ENCODE measurements at places on chromosomes 11 and 22.

- DNase-seq, result no peak
These were observed 21.1 kb downstream of the B3GAT1 start for GRCh38 chr11:134390706-134391569.

DNA sequence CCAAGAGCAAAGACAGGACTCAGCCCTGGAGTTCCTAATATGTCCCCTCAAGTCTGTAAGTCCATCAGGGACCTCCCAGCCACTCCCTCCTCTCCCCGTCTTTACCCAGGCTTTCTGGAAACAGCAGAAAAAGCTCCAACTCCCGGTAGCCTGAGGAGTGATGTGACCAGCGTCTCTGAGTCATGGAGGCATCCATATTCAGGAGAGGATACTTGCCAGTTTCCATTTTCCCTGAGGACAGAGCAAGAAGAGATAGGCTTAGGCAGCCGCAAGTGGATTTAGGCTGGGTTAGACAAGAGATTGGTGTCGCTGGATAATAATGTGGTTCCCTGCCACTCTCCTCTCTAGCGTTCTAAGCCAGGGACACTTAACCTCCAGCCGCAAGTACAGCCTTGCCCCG, 206.6 kb downstream of the GRIK4 start:
- no peak for DNase-seq

GRCh38 chr11:1308743-1309497, 512 bp downstream of the TOLLIP start:
- no peak for DNase-seq

GRCh38 chr22:38870312-38870741, 1.7 kb downstream of the CBX6 start:
- peak; percentile 65 for DNase-seq

DNA sequence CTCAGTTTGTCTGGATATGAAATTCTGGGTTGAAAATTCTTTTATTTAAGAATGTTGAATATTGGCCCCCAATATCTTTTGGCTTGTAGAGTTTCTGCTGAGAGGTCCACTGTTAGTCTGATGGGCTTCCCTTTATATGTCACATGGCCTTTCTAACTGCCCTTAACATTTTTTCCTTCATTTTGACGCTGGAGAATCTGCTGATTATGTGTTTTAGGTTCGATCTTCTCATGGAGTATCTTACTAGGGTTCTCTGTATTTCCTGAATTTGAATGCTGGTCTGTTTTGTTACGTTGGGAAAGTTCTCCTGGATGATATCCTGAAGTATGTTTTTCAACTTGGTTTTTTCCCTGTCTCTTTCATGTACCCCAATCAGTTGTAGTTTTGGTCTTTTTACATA, 22.8 kb downstream of the OR52A5 start:
- DNase-seq, result no peak

DNA sequence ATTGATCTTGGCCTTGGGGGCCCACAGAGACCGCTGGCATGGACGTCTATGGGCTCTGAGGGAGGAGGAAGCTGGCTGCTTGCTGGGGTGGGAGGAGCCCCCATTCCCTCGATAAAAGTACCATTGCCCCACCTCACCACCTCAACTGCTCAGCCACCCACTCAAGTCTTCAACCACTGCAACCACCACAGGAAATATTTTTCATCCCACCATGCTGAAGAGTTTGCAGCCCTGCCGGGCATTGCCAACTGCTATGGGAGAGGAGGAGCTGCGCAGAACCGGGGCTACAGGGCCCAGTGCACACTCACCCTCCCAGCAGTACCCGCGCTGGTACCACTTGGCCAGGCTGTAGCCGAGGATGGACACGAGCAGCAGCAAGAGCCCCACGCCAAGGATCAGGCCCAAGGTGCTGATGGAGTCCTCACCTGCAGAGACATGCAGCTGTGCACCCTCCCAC, 29.2 kb downstream of the IL10RA start:
- DNase-seq, result no peak

- no peak for DNase-seq
These were observed 156.8 kb downstream of the C11orf91 start for GRCh38 chr11:33543823-33544222.

GRCh38 chr11:26953770-26954392, 40.0 kb upstream of the FIBIN start:
- DNase-seq, result no peak

DNA sequence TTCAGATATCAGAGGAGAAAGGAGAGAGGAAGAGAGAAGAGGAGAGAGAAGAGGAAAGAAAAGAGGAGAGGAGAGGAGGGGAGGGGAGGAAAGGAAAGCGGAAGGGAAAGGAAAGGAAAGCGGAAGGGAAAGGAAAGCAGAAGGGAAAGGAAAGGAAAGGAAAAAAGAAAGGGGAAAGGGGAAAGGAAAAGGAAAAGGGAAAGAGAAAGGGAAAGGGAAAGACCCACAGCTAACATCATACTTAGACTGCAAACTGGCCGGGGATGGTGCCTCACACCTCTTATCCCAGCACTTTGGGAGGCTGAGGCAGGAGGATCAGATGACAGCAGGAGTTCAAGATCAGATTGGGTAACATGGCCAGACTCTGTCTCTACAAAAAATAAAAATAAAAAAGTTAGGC, 11.4 kb downstream of the CHEK2 start:
- no peak for DNase-seq

DNA sequence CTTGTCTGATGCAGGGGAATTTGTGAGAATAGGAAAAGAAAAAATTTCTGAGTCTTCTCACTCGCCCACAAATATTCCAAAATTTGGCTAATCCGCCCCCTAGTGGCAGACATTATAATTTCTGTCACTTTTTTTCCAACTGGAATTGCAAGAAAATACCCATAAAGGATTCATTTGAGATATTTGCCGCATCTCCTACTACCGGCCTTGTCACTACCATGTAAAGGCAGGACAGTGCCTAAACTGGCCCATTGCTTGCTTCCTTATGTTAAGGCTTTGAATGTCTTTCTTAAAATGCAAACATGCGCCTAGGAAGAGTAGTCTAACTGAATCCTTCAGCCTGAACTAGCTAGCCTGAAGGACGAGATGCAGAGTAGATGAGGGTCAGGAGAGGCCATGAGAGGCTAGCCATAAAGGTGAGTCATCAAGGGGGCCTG, 9.3 kb upstream of the CEP295 start:
- DNase-seq, result no peak

- no peak for DNase-seq
These were observed 86.0 kb downstream of the RRM1 start for GRCh38 chr11:4180441-4181183.

DNA sequence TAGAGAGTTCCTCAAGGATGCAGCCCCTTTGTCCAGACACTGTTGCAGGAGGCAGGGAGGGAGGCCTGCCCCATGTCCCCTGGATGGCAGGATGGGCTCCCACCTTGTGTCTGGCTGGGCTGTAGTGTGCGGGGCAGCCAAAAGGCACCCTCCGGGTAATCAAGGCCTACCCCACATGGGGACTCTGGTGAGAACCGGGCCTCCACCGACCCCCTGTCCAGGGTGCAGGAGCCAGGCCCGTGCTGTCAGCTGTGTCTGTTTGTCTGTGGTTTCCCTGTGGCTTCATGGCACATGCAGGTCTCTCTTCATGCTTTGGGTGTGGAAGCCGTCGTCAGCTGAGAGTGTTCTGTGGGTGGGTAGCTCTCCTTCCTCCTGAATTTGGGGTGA, 1240.9 kb downstream of the BRD1 start:
- no peak for DNase-seq

- no peak for DNase-seq
These were observed 12.0 kb downstream of the ATXN10 start for GRCh38 chr22:45683680-45684079.

DNA sequence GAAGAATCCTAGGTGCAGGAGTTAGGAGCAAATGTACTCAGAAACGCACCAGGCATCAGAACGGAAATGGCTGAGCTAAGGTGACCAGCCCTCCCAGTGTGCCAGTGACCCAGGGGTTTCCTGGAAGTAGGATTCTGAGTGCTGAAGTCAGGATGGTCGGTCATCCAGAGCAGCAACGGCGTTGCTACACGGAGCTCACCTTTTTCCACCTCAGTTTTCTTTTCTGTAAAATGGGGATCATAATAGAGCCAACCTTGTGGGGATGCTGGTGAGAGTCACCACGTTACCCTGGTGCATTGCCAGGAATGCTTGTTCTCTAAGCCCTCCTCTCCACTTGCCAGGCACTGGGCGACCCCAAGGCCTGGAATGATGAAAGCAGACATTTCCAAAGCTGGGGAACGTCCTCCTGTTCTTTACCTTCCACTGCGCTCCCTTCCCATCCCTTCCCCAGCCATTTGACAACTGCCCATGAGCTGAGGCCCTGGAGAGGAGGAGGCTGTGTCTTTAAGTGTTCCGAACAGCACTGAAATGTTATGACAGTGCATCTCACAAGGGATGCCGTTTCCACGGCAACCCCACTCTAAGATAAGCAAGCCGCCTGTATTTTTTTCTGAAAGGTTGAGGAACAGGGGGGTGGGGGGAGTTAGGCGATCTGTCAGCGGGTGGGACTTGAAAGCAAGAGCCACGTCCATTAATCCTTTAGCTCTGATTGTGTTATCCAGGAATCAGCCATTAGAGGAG, 66.8 kb downstream of the TSPAN18 start:
- DNase-seq, result no peak

GRCh38 chr22:21904250-21904789, 36.9 kb upstream of the MAPK1 start:
- DNase-seq, result no peak

DNA sequence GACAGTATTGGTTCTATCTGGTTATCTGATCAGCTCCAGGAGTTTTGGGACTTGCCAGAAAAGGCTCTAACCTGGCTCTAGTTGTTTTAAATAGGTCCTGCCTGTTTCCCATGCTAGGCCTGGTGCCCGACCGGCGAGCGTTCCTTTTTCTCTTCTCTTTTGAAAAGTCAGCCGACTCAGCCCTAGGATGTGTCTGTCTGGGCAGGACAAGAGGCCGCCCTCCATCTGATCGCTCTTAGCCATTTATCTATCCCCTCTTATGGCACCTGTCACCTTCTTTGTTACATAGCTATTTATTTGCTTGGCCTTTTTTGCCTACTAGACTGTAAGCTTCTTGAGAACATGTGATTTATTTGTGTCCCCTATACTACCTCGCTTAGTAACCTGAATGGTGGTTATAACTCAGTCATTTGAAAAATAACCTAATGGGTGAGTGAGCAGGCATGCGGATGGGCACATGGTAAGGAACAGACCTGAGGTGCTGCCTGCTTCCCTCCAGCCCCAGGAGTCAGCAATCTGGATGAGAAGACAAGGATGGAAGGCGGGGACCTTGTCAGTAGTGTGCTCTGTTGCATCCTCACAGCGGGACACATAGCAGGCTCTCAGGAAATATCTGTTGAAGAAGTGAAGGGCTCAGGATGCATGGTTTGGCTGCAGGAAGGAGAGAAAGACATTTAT, 108.4 kb downstream of the ZBTB16 start:
- DNase-seq, result no peak

- no peak for DNase-seq
These were observed 1274.6 kb downstream of the BRD1 start for GRCh38 chr22:48553119-48553518.

- no peak for DNase-seq
These were observed 117.5 kb upstream of the ZBED5 start for GRCh38 chr11:10975287-10975721.

DNA sequence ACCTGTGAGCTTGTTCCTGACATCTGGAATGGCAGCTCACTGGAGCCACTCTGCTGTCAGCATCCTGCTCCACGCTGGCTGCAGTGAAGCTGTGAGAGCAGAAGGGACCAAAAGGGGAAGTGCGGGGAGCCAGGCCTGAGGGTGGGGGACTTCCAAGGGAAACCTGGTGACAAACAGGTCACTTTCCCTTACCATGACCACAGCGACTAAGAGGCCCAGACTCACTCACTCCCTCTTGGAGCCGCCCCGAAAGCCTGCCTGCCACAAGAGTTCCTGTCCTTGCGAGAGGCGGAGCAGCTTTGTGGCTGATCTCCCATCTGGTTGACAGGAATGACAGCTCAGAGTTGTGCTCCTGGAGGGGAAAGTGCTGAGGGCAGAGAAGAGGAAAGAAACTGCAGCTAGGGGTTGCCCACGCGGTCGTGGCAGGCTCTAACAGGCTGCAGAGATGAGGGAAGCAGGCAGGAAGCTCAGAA, 183.8 kb upstream of the NTM start:
- no peak for DNase-seq

- no peak for DNase-seq
These were observed 19.0 kb downstream of the ZMAT5 start for GRCh38 chr22:29747832-29748231.

GRCh38 chr11:33867561-33867960, 24.3 kb downstream of the LMO2 start:
- no peak for DNase-seq

Data from stimulated activated CD8-positive, alpha-beta memory T cell treated with anti-CD3 and anti-CD28 coated beads, Interleukin-15, amount 100 ng/mL, for 4 hours (primary cell).